ENCODE measurements at places on chromosomes 7 and 10. TPM values are rescaled to one million over a fixed set of nuclear protein-coding genes. Genes with fewer than 3 reads are reported as not detected.
A peak's percentile ranks its signal among the peaks of the same experiment; 100 is the strongest.

The ADAM12 gene
- 0.19 TPM for total RNA-seq

The FAM53B gene
- total RNA-seq, result 14.4 TPM

DNA sequence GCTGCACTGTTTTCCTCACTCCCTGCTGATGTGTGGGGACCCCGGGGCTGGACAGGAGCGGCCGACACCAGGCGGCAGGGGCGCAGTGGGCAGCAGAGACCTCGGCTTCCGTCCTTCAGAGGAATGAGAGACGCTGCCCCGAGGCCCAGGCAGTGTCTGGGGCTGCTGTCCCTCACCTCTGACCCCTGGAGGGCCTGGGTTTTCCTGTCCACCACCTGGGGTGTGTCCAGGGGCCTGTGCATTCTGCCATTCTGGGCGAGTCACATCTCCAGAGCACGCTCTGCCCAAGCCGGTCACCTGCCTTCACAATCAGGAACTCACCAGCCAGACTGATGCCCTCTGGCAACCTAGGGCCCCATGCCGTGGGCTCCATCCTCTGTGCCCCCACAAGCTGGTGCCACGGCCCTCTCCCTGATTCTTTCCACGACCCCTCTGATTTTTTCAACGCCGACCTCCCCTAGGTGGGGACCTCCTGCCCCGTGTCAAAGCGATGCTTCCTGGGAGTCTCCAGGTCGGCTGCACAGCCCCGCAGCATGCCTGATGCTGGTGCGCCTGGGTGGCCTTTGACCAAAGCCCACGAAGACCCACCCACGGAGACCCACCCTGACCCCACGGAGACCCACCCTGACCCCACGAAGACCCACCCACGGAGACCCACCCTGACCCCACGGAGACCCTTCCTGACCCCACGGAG is 53.7 kb upstream of the CFAP46 start:
- DNase-seq, result no peak

GRCh38 chr7:49001610-49002033 is 77.3 kb downstream of the CDC14C start:
- DNase-seq, result peak; percentile 82

DNA sequence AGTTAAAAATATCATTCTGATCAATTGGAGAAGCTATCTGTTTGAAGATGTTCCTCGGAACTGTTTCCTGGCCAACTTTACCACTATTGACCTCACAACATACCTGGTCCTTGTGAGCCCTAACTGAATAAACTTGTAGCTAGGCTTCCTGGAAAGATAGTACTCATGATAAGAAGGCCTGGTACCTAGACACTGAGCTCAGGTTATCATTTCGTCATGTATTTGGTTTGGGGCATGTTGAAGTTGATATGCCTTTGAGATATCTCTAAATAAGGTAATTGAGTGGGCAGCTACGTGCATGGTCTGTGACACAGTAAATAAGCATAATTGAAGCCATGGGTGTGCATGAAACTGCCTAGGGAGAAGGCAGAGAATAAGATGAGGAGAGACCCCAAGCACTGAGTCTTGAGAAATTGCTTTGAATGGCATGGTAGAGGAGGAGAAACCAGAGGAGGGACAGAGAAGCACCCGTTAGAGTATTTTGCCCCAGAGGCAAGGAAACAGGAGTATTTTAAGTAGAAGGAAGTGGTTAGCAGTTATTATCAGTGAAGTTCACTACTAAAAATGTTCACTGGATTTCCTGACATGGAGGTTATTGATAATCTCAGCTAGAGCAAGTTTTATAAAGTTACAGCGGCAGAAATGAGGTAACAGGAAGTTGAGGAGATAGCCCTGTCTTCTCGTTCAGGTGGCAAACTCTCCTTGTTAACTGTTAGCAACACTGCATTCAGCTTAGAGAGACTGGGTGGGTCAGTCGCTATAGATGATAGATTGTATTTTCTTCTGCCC is 55.6 kb downstream of the CC2D2B start:
- DNase-seq, result no peak

DNA sequence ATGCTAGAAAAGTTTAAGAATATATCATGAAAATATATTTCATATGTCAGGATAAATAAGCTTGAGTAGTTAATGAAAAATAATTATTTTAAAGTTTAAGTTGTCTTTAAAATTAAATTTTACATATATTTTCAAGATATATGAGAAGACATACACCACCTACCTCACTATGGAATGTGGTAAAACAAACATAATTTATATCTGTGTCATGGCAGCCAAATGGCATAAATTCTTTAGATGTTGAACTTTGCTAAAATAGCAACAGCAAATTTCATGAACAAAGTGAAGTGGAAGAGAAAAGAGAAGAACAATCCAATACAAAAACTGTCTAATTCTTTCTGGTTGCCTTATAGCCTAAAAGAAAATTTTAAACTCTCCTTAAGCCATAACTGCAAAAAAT is 39.6 kb upstream of the SLC16A12 start:
- no peak for DNase-seq

DNA sequence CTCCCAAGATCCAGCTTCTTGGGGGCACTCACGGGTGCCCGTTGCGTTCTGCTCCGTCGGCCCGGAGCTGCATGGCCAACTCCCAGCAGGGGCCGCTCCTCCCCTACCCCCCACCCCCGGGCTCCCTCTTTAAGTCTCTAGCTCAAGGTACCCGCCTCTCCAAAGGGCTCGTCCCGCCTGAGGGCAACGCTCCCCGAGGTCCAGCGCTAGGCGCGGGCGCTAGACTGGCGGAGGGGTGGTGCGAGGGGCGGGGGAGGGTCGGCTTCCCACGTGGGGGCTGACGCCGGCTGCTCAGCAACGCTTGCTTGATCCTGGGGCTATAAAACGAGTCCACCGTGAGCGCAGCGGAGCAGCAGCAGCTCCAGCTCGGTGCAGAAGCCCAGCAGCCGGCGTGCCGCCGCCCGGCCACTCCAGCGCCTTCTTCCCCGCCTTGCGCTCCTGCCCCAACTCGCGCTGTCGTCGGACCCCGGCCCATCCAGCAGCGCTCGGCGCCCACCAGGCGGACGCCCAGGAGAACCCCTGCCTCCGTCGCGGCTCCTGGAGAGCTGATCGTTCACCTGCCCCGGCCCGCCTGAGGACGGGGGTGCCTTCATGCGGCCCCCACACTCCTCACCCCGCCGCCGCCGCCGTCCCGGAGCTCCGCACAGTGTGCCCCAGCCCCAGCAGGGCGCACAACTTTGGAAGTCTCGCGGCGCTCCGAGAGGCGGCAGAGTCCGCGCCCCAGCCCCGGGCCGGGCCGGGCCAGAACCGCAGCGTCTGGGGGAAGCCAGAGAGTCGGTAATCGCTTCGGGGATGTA is at the start of gene ADRA2A:
Gene ADRA2A (plus strand): TSS at position 348 of the 797 bp plus-strand sequence. CDS start 968 bp downstream, outside the sequence.
- peak; percentile 67 for DNase-seq

DNA sequence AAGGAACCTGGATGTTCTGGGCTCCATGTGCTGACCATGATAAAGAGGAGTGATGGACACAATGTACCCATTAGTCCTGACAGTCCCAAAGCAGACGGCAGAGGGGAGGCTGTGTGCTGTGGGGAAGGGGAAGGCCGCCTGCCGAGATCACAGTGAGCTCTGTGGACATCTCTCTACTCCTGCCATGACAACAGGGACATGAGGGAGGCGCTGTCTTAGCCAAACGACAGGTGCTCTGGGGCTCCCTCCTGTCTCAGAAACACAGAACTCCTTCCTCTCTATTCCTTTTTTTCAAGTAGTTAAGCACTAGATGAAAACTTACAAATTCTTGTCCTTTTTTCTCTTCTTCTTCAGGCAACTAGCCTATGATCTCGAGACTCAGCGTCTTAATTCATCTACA is 113.1 kb downstream of the RNF32 start:
- no peak for DNase-seq

The SCRN1 gene
- 75.8 TPM for total RNA-seq

- DNase-seq, result no peak
These were observed 1.0 kb downstream of the BCL7B start for GRCh38 chr7:73556208-73557107.

All from H1 (cell line).